GM23248 (cell line): ENCODE measurements at places on chromosomes 13 and 19.
A peak's percentile ranks its signal among the peaks of the same experiment; 100 is the strongest.

GRCh38 chr19:7393459-7393858 lies 44.7 kb downstream of the ARHGEF18 start:
- DNase-seq: no peak

DNA sequence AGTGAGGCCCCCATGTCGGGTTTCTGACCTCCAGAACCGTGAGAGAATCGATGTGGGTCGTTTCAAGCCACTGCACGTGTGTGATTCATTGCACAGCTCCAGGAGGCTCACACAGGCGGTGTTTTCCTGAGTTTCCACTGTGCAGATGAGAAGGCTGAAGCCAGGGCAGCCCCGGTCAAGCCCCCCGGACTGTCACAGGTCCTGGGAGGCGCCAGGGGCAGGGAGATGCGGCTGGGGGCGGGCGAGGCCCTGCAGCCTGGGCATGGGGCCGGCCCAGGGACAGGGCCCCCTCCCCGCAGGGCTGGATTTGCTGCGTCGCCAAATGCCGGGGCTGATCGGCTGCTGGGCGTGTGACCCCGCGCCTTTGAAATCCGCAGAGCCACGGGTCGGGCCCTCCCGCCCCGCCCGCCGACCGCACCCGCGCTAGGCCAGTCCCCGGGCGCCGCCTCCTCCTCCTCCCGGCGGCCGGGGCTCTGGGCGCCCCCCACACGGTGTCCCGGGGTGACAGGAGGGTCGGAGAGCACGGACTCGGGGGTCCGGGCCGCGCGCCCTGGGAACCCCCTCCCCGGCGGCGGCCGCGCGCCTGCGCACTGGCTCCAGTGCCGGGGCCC lies 9.9 kb upstream of the MKNK2 start:
- DNase-seq: peak; percentile 84

GRCh38 chr13:75371203-75371602 lies 110.8 kb downstream of the TBC1D4 start:
- no peak for DNase-seq

DNA sequence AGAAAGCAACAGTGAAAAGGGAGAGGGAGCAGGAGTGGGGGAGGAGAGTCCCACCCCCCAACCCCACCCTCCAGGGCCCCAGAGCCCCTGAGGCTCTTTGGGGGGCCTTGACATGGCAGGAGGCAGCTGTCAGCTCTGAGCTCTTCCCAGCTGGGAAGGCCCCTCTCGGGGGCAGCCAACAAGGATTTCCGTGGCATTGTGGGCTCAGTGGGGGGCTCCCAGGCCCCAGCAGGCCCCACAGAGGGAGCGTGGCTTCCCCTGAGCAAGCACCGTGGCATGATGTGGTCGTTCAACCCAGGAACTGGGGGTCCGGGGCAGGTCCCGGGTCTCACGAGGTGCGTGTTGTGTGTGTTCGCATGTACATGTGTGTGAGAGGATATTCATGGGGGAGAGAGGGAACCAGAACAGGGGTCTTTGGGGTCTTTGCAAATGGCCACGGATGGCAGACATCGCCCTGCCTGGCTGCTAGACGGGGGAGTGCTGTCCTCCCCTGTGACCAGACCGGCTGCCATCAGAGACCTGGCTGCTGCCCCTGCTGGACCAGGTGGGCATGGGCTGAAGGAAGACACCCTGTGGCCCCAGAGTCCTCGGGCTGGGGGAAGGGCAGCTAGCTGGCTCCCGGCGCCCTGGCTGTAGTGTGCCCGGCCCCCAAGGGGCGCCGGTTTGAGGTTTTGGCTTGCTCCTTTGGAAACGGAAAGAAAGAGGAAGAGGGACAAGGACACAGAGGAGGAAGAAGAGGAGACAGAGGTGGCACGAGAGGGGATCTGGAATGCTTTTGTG lies 3.7 kb upstream of the AKAP8L start:
- DNase-seq: no peak

- DNase-seq: no peak
These were observed 15.2 kb upstream of the CRTC1 start for GRCh38 chr19:18668252-18668631.
